ENCODE measurements at places on chromosomes 16 and 17.

DNA sequence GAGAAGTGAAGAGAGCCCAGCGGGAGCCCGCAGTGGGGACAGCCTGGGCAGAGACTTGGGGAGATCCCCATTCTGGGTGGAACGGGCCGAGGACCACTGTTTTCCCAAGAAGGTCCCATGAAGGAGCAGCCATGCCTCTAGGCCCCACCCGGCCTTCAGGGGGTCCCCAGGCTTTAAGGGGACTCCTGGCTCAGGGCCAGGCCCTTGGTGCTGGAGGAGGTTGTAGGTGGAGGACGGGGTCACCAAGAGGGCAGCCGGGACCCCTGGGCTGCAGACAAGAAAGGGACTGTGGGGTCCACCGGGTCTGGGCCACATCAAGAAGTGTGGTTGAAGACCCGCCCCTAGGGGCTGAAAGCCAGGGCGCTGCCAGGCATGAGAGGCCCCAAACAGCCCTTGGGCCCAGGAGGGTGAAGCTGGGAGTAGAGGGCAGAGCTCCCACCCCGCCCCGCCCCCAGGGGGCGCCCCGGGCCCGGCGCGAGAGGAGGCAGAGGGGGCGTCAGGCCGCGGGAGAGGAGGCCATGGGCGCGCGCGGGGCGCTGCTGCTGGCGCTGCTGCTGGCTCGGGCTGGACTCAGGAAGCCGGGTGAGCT, at the start of gene PRSS21:
Gene PRSS21, plus strand, starts transcription at position 487 of the 589 bp plus-strand sequence. Its CDS starts 32 bp downstream, at position 519.
- no peak for DNase-seq

DNA sequence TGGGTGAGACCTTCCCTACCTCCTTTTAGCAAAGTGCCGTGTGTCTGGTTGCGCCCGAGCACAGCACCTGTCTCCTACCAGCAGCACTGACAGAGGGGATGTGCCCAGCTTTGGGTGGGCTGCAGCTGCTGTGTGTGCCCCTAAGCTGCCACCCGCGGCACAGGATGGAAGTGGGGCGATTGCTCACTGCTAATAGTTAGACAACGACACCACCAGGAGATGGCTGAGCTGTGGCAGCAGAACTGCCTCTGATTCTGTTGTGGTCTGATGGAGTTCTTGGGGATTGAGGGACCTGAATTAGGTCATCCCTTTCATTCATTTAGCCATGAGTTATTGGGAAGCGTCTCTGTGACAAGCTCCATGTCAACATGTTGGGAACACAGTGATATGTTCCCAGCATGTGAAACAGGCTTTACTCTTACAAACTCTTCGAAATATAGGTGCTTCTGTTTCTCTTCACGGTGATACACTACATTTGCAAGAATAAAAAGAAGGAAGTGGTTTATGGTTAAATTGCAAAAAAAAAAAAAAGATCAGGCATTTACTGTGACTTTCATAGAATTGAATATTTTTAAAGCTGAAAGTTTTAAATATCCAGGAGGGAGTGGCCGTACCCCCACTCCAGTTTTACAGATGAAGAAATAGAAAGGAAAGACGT, 184.4 kb downstream of the MAF start:
- no peak for DNase-seq

DNA sequence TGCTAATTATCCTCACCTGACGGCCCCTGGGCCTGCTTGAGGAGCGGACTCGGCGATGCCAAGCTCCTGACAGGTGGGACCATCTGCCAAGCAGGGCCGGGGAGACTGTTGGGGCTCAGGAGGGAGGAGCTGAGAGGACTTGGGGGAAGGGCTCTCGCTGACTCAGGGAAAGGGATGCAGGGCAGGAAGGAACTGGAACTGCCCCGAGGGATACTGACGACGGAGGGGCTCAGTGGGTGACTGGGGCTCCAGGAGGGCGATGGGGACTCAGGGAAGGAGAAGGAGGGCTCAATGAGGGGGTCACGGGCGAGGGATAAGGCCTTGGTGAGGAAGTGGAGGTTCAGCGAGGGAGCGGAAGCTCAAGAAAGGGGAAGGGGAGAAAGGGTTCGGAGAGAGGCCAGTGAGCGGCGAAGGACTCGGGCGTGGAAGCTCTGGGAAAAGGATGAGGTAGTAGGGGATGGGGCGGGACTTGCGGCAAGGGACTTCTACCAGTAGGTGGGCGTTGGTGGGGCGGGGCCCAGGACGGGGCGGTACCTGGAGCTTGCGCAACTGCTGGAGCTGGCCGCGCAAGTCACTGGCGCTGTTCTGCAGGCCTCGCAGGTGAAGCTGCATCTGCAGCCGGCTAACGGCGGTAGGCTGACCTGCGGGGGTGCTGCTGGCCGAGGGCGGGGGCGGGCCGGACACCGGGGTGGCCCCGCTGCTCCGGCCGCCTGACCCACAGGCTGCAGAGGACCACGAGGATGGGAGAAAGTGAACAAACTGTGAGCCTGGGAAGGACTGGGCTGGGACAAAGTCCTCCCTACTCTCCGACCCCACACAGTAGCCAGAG, 46.5 kb downstream of the SRCIN1 start:
- no peak for DNase-seq

- DNase-seq: no peak
These were observed 19.7 kb upstream of the LRRC37A3 start for GRCh38 chr17:64938925-64939474.

GRCh38 chr17:41171886-41172285, 3.9 kb upstream of the KRTAP4-3 start:
- no peak for DNase-seq

GRCh38 chr17:40321524-40321929, 12.5 kb downstream of the RARA start:
- DNase-seq: no peak
